ENCODE measurements at places on chromosomes 11 and 22.

DNA sequence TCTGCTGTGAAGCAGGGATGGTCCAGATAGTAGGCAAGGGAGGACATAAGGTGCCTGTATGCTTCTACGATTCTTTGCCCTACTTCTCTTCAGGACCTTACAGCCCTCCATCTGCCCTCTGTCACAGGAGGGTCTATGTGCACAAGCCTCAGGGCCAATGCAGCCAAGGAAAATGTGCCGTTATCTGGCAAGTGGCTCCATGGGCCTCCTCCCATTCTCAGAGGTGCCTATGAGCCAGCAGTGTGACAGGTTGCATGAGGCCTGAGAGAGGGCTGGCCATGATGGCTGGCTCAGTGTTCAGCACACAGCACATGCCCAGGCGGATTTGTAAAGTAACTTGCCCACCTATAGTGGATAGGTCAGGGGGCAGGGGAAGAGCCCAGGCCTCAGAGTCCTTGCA lies 51.3 kb upstream of the SUSD2 start:
- no peak for DNase-seq

GRCh38 chr11:117219455-117219854 lies 12.4 kb downstream of the PCSK7 start:
- DNase-seq: no peak

GRCh38 chr11:34647131-34647530 lies 26.2 kb downstream of the EHF start:
- no peak for DNase-seq

DNA sequence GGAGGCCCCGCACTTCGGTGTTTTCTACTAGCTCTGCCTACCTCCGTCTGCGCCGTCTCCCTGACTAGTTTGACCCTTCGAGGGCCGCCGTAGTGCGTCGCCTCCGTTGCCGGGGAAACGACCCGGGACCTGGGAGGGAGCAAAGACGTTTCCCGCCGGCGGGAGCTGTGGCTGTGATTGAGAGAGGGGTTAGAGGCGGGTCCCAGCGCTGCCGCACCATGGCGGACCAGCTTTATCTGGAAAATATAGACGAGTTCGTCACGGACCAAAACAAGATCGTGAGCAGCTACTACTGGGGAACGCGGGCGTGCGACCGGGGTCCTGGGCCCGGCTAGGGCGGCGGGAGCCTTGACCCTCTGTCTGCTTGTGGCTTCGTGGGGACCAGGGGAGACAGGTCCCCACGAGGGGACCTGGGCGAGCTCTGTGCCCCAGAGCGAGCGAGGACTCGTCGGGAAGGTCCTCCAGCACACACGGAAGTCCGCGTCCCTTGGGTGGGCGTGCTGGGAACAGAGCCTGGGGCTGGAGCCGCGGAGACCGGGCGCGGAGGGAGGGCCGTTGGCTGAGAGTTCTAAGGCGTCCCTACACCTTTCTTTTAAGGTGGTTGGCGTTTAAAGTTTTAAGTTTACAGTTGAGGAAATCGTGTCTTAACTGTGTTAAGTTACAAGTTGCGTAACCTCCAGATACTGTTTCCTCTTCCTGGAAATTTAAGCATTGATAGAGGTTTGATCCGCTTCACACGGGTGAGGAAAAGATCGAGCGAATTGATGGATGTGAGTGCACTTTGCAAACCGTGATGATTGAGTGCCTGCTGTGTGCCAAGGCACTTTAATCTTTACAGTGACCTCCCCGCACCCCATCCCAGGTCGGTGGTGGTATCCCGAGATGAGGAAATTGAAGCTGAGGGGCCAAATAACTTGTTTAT lies at the start of gene POLD3:
TSS of gene POLD3 (plus strand) at position 142 of the 922 bp plus-strand sequence. CDS start at position 219, 77 bp downstream.
- DNase-seq: peak; percentile 26

DNA sequence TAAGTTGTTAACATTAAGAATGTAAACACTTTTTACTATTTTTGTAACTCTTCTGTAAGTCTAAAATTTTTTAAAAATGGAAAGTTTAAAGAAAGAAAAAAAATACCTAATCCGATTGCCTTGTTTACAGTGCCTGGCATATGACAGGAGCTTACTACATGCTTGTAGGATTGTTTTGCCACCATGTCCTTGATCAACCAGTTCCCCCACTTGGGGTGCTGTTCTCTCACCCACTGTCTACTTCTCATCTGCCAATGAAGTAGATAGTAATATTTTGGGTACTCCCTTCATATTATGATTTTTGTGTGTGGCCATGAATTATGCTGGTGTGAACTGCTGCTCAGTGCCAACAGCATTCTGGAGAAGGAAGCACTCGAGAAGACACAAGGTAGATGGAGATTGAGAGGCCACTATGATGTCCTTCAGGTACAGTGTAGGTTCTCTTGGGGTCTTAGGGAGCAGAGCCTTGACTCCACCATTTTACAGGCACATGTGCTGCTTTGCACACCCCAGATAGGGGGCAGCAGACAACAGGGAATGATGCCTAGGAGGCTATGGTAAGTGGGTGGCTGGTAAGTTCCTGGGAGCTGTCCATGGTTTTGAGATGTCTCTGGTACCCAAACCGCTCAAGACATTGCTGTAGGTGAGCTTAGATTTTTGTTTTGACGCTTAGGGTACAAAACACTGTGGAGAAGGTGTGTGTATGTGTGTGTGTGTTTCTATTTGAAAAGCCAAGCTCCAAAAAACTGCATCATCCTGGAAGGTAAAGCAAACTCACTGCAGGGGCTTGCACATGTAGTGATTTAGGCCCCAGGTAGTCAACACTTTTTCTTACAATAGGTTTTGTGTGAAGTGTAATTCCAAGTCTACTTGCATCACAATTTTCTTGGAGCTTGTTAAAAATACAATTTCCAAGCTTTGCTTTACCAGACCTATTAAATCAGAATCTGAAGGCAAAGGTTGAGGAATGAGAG lies 494.5 kb upstream of the LARGE1 start:
- DNase-seq: no peak

GRCh38 chr11:3807909-3808860 lies at the start of gene PGAP2:
PGAP2 (plus strand) TSS chr11:3808560; CDS start chr11:3811260, 2,700 bp downstream.
- no peak for DNase-seq

DNA sequence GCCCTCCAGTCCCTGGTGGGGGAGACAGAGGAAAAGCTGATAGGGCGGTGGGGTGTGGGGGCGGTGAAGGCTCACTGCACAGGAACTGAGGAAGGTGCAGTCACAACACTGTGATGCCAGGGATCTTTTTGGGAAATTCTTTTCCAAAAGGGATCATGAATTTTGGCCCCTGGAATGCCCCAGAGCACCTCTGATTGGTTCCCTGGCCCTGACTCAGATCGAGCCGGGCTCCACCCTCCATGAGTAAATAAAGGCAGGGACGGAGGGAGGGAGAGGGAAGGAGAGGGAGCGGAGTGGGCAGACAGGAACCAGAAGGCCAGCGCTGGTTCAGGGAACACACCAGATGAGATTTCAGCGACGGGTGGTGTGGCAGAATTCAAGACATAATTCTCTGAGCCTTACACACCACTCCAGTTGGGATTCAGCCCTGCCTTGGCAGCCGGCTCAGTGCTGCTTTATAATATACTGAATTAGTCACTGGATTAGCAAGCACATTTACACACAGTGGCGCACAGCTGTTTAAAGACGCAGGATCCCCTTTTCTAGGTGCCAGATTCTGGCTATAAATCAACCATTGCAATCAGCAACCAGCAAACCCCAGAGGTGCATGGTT lies 80.3 kb downstream of the ETS1 start:
- DNase-seq: peak; percentile 84

GRCh38 chr11:66494935-66495334 lies 14.7 kb downstream of the DPP3 start:
- no peak for DNase-seq

- DNase-seq: no peak
Measured at GRCh38 chr11:15430381-15430780, 315.7 kb downstream of the INSC start.

GRCh38 chr22:48943567-48944432 lies 883.9 kb downstream of the BRD1 start:
- no peak for DNase-seq

DNA sequence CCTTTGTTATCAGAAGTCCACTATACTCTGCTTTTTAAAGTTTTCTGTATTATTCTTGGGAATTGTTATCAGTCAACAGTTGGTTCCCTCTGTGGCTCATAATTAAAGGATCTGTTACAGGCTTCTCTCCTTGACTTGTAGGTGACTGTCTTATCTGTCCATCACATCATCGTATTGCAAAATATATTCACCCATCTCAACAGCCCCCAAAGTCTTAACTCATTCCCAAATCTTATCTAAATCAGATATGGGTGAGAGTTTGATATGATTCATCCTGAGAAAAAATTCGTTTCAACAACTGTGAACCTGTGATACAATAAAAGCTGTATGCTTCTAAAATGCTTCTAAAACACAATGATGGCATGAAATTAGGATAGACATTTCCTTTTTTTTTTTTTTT lies 1245.6 kb upstream of the RAG2 start:
- no peak for DNase-seq

DNA sequence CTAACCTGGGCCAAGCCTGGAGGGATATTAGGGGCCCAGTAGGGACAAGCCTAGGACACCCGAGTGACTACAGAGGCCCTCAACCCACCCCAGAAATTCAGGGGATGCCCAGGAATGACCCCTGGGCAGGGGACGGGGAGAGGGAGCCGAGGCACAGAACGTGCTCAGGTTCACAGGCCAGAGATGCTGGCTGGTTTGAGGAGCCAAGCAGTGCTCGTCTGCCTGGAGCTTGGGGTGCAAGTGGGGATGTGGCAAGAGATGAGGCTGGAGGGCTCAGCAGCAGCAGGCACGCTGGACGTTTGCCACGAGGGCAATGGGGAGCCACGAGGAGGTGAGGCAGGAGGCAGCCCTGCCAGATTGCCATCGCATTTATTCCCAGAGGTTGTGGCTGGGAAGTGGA lies 34.0 kb upstream of the EMID1 start:
- no peak for DNase-seq

DNA sequence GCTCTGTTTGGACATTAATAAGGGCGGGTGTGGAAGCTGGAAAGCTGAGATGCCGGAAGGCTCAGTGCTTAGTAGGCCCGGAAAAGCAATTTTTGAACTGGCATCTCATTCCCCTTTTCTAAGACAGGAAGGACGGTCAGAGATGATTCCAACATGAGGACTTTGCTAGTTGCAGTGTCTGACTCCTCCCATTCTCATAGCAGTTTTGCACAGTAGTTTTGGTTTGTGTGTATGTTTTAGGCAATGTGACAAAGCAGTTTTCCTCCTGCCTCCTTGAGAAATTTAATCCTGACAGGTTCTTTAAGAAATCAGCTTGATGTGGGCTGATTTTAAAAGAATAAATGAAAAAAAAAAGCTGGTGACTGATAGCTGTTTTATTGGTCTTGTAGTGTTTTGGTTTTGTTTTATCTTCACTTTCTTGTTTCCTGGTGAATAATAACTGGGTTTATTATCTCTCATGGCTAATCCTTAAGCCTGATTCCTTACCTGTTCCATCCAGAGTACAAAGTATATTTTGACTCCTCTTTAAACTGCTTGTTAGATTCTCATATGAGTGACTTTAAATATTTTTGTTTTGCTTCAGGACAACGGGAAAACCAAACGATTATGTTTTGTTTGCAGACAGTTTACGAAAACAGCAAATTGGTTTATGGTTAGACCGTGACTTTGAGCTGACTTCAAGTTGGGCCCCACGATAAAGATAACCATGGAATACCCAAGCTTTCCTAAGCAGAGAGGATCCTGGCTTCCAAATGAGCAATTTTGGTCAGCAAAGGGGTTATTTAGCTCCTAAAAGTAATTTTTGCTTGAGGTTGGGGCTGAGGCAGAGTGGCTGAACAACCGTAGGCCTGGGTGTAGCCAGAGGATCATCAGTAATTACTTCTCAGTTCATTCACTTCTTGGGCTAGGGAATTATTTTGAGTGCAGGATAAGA lies 3.4 kb downstream of the PTPRJ start:
- no peak for DNase-seq

- DNase-seq: no peak
Measured at GRCh38 chr11:92314499-92314898, 89.9 kb downstream of the FAT3 start.

GRCh38 chr22:24001314-24001713 lies 3.9 kb downstream of the GSTT4 start:
- no peak for DNase-seq

GRCh38 chr11:3824714-3825472 lies 15.9 kb downstream of the RHOG start:
- DNase-seq: no peak

DNA sequence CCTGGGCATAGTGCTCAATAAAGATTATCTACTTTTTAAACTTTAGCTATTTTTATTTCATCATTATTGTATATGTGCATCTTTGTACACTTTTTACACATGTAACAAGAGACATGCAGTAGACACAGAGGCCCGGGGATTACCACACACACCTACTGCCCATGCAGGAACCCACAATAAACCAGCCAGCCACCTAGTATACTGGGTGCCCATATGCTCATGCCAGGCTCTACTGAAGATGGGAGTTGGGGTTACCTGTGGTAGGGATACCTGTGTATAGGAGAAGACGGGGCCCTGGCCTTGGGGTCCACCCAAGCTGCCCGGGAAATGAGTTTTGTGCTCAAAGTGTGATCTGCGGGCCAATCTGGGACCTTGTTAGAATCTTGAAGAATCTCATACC lies 31.2 kb upstream of the P2RY2 start:
- DNase-seq: no peak

GRCh38 chr11:120936356-120936755 lies 87.5 kb upstream of the TBCEL start:
- no peak for DNase-seq

DNA sequence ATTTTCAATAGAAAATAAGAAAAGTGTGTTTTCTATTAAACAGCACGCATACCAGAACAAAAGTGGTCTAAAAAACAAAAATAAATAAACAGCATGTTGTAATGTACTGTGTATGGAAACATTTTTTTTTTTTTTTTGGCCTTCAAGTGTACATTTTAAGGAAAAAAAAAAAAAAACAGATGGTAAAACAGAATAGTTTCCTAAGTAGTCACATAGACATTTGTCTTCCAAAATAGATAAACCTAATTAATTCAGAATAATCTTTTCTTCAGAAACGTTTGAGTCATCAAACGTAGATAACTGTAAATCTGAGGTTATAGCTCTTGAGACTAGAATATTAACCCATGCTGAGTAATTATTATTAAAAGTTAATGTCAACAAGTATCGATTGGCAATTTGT lies 396 bp upstream of the CFAP300 start:
- peak; percentile 0 for DNase-seq

DNA sequence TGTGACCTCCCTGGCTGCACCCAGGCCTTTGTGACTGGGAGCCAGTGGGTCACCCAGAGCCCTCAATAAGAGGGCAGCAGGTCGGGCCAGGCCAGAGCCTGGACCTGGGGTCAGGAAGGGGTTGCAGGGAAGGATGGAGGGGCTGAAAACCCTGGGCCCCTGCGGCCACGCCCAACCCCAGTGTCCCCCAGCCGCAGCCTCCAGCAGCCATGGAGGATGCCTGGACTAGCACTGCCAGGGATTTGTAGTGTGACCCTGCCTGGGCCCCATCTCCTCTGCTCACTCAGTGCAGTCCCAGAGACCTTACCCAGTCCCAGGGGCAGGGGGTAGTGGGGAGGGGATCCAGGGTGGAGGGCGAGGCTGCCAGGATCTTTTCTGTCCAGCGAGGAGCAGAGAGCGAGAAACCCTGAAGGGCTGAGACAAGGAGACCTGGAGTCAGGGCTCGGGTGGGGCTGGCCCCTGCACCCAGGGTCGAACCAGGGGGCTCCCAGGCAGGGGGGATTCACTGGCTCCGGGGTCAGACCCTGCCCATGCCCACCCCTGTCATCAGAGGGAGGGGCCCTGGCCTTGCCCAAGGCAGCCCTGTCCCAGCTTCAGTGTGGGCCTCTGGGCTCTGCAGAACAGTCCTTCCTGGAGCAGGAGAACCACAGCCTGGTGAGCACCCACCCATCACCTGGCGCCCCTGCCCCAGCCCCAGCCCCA lies 187.5 kb downstream of the IGLL1 start:
- no peak for DNase-seq

Data from AG04449 (cell line).